Stimulated activated CD8-positive, alpha-beta memory T cell treated with anti-CD3 and anti-CD28 coated beads, Interleukin-15, amount 100 ng/mL, for 24 hours (primary cell): ENCODE measurements at places on chromosomes 11 and 22.

DNA sequence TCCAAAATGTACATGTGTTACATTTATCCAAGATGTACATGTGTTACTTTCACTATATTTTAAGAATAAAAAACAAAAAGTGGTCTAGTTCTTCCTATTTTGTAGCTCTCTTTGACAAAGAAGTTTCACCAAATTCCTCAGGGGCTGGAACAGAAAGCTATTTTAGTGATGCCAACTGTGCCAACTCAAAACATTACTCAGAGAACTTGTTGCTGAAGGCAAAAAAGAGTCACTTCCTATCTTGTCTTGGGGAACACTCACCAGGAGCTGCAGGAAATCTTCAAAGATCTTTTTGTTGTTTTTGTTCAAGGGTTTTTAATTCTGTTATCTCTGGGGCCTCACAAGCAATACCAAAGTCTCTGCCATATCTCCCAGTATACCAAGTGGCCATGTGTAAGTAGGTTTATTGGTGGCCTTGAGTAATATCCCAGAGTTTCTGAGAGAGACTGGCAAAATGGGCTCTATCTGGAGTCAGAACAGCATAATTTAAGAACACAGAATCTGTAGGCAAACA, 13.6 kb upstream of the EED start:
- no peak for DNase-seq

DNA sequence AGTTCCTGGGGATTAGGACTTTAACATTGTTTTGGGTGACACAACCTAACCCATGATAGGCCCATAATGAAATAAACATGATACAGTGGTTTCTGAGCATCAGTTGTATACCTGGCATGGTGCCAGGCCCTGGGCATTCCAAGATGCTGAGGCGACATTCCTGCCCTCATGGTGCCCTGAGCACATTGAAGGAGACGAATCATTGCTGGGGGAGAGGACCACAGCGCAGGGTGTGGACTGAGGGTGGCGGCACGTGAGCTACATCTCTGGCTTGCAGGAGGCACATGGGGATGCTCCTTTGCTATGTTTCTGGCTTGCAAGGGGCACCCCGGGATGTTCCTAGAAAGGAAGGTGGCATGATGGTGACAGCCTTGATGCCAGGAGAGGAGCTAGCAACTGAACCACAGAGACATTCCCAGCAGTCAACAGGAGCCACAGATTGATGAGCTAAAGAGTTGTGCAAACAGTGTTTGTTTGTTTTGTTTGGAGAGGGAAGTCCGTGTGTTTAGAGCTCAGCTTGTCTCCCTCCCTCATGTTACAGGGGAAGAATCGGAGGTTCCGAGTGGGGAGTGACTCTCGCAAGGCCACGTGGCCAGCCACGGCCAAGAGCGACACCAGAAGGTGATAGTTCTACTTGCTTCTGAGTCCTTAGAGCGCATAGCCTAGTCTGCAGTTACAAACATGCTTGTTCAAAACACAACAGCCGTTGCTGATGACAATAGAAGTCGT, 106.4 kb downstream of the MIAT start:
- no peak for DNase-seq

DNA sequence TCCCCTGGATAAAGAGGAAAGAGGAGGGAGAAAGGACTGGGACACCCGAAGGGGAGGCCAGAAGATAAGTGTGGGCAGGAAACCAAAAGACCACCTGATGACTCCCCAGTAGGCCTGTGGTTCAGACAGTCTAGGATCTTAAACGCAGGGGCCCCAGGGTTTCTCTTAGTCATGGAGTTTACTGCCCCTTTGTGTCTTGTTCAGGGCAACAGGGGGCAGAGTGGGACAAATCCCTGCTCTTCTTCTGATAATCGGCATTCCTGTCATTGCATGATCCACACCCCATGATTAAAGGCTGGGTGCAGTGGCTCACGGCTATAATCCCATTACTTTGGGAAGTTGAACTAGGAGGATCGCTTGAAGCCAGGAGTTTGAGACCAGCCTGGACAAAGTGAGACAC, 4.7 kb upstream of the TMPRSS13 start:
- DNase-seq: no peak

- no peak for DNase-seq
Measured at GRCh38 chr22:17131686-17132085, 10.5 kb upstream of the TMEM121B start.

- DNase-seq: no peak
Measured at GRCh38 chr11:8745431-8746253, 63.0 kb downstream of the RPL27A start.

DNA sequence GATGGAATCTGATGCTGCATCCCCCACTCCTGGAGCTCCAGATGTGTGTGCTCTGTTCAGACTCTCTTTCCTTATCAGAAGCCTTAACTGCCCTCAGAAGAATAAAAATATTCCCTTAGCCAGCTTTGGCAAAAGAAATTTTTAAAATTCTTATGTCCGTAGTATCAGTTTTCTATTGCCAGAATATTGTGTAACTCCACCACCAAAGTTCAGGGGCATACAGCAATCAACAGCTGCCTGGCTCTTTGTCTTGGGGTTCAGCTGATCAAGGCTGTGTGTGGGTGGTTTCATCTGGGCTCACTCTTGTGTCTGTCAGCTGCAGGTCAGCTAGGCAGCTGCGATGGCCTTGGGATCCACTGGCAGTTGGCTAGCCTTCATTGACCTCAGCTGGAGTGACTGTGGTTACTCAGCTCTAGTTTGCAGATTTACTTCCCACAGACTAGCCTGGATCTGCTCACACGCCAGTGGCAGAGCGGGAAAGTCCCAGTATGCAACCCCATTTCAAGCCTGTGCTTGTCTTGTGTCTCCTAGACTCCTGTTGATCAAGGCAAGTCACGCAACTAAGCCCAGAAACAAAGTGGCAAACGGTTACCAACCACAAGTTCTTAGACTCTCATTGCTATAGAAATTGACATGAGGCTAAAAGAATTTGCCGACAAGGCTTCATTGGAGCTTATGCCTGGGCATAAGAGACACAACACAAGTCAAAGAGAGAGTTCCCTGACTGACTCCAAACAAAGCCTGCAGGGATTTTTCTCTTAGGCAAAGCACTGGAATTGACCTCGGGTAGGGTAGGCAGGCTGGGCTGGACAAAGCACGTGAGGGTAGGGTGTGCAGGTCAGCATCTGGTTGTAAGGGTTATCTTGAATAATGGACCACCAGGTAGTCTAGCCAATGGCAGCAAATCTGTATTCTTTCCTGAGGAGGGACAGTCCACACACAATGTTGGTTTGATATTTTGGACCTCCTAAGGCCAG, 7.5 kb downstream of the TMEM138 start:
- no peak for DNase-seq

GRCh38 chr11:86488553-86488952, 113.9 kb downstream of the CCDC81 start:
- DNase-seq: no peak

DNA sequence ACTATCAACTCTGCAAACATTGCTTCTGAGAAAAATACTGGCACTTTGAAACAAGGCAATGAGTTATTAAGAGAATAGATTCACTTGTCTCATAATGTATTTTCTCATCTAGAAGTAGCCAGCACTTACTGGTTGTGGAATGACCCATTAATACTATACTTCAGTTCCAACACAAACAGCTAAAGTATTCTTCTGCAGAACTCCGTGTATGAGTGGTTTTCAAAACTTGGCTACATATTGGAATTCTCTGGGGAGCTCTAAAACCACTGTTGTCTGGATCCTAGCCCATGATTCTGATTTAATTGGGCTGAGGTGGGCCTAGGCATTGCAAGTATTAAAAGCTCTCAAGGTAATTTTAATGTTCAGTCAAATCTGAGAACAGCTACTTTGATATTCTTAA, 1416.4 kb upstream of the RAG2 start:
- no peak for DNase-seq

GRCh38 chr11:70192666-70193410, 10.3 kb upstream of the FADD start:
- DNase-seq: no peak

DNA sequence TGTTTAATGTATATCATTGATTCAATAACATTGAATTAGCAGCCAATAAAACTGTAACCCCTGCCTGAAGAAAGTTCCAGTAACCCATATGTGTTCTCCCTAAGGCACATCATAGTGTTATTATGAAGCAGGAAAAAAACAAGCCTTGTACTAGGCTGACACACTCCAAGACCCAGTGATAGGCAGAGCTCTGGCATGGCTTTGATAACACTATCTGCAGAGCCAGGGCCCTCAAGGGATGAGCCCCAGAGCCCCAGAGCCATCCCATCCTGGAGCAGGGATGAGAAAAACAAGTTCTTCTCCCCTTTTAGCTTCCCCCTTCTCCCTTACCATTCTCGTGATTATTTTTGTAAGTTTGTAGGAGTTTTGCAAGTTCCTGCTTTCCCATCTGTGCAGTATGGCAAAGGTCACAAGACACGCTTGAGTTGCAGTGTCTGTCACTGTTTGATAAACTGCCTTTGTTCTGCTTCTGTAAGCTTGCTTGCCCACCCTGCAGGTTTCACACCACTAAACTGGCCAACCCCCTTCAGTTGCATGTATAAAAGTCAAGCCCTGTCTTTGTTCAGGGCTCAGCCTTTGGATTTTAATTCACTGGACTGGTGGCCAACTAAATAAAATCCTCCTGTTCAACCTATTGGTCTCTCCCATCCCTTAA, 22.3 kb upstream of the GUCY1A2 start:
- no peak for DNase-seq

- DNase-seq: no peak
Measured at GRCh38 chr11:134545521-134545920, 133.5 kb upstream of the B3GAT1 start.

GRCh38 chr11:109320595-109320994, 101.4 kb upstream of the C11orf87 start:
- DNase-seq: no peak

GRCh38 chr11:115279813-115280761, 224.1 kb downstream of the CADM1 start:
- no peak for DNase-seq

- no peak for DNase-seq
Measured at GRCh38 chr11:13229136-13229535, 48.5 kb upstream of the BMAL1 start.

DNA sequence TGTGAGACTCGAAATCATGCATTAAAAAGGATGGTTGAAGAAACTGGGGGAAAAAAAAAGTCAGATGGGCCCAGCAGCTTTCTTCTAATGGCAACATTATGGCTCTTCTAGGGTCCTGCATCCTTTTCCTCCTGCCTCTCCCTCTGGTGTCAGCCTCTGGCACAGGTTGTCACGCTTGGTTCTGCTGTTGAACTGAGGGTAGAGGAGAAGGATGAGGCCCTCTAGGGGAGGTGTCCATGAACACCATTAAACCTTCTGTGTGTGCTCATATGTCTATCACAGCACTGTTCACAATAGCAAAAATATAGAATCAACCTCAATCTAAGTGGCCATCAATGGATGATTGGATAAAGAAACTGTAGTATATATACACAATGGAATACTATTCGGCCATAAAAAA, 36.0 kb downstream of the BUD13 start:
- DNase-seq: no peak

DNA sequence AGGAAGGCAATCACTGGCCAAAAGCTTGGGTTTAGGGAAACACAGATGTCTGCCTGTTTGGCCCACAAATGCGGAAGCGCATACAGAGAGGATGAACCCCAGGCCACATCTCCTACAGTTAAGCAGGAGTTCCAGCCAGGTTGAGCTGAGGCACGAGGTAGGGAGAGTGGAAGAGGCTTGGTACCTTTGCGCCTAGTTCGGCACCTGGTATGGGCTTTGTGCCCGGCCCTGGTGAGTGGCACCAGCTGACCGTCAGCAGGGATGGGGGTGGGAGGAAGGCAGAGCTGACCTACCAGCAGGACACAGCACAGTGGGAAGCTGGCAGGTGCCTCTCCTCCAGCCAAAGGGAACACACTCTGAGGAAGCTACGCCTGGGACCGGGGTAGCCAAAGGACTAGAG, 57.6 kb downstream of the KCNC1 start:
- no peak for DNase-seq

GRCh38 chr11:37353192-37353591, 755.2 kb upstream of the RAG2 start:
- no peak for DNase-seq

DNA sequence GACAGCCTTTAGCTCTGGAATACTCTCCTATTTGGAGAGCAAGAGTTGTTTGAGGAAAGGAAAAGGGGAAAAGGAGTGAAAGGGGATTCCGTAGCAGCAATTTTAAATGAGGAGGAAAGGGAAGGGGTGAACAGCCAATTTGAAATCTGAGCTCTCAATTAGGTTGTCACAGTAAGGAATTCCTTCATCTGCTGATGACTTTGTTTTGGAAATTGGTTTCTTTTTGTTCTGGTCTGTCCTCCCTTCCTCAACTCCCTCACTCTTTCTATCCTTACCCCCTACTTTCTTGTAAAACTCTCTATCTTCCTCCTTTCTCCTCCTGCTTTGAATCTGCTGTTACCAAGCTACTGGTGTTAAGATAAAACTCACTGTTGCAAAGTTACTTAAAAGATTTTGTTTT, 1155.6 kb downstream of the DLG2 start:
- DNase-seq: no peak

- no peak for DNase-seq
Measured at GRCh38 chr11:68439355-68440065, 21.0 kb upstream of the PPP6R3 start.

DNA sequence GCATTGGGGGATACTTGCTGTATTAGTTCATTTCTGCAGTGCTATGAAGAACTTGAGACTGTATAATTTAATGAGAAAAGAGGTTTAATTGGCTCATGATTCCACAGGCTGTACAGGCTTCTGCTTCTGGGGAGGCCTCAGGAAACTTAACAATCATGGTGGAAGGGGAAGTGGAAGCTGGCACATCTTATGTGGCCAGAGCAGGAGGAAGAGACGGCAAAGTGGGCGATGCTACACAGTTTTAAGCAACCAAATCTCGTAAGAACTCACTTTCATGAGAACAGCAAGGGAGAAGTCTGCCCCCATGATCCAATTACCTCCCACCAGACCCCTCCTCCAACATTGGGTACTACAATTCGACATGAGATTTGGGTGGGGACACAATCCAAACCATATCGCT, 55.1 kb downstream of the TMPRSS5 start:
- no peak for DNase-seq

GRCh38 chr11:86499723-86500129, 125.0 kb downstream of the CCDC81 start:
- DNase-seq: no peak

DNA sequence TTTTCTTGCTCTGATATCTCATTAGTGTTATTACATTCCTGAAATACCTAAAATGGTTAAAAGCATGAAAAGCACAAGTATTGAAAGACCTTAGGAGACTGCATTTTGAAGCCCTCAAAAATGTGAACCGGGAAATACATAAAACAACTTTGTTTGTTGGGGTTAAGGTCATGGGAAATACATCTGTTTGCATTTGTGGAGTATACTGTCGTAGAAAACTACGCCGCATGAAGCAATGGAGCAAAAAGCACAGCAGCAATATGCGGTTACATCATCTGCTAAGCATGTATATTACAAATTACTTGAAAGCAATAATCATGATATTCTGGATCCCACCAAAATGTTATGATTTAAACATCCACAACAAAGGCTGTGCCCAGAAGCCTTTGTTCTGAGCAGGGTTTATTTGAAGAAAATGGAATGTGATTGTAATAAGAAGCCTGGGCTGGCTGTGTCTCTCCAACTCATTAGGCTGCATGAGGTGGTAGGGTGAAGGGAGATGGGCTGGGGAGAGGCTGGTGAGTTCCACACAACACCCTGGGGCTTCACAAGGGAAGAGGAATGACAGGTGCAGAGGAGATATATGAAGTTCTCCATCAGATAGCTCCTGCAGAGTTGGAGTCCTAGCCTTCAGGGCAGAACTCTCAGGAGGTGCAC, 64.7 kb upstream of the LIN7C start:
- no peak for DNase-seq

- no peak for DNase-seq
Measured at GRCh38 chr11:19861171-19861570, 148.5 kb downstream of the NAV2 start.
